Aorta (tissue), 5 donors: ENCODE measurements at places on chromosomes 3 and 15. TPM values are rescaled to one million over a fixed set of nuclear protein-coding genes. Genes with fewer than 3 reads are reported as not detected.

DNA sequence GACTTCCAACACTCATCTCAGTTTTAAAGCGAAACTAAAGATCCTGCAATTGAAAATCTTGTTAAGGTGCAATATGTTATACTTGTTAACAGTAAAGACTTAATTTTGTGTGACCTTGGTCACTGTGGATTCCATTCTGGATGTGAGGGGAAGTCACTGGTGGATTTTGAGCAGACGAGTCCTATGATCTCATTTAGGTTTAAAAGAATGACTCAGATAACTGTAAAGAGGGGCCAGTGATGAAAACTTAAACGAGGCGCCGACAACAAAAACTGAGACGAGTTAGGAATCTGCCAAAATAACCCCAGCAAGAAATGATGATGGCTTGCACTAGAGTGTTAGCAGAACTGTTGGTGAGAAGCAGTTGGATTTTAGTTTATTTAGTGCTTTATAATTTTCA lies 56.5 kb downstream of the LRRC28 start:
- H3K36me3 ChIP-seq: no peaks in the 10 kb centered on the region
- peak overlapping the region; percentile 68 for H3K27ac ChIP-seq

DNA sequence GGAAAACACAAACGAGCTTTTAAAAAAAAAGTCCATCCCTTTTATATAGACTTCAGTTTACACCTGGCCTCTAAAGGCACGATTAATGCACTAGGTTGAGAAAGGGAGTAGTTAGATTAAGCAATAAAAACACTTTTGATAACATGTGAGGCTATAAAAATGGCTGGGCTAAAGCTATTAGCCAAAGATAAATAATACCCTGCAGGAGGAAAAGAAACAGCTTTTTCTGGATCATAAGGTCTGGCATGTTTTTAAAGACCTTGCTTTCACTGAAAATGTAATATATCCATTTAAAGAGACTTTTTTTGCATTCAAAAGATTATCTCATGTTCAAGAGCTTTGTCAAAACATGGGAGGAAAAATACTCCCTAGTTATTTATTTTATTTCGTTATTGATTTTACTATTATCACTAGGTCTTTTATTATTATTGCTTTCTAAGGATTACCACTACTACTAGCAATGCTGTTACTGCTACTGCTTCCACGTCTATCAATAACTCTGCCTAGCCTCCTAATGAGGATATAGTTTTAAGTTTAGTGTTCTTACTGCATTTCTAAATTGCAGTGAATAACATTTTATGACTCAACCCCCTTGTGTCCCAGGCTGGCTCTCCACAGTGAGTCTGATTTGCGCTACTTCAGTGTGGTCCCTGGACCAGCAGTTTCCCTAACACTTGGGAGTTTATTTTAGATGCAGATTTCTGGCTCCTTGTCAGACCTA lies 93.4 kb downstream of the THRB start:
- H3K36me3 ChIP-seq: no peaks in the 10 kb centered on the region
- H3K4me3 ChIP-seq: no peak overlapping the region
- peak; percentile 42 for DNase-seq
- peaks cover 4% of the 10 kb centered on the region for H3K4me1 ChIP-seq
- no peaks in the 10 kb centered on the region for H3K27me3 ChIP-seq

FOXB1 gene
- not detected for total RNA-seq

GRCh38 chr3:163785693-163786092 lies 1292.6 kb downstream of the SI start:
- no peak for DNase-seq
- no peaks in the 10 kb centered on the region for H3K36me3 ChIP-seq
- H3K27me3 ChIP-seq: no peaks in the 10 kb centered on the region

DNA sequence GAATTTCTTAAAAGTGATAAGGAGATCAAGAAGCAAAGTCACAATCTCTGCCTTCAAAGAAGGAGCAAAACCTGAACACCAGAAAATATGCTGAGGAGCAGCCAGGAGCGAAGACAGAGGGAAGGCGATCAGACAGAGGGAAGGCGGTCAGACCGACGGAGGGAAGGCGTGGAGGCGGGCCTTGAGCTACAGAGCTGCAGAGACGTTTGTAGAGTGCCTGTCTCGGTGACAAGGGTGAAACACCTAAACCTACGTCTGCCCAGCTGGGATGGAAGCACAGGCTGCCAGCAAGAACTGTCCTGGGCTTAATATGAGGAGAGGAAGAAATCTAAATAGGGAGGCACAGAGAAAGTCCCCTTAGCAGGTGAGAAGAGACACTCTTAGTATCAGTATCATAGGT lies 476.0 kb downstream of the OCA2 start:
- H3K27me3 ChIP-seq: no peaks in the 10 kb centered on the region
- no peak for DNase-seq
- no peak overlapping the region for H3K4me3 ChIP-seq
- no peak overlapping the region for H3K27ac ChIP-seq
- no peaks in the 10 kb centered on the region for H3K36me3 ChIP-seq

- no peaks in the 10 kb centered on the region for H3K36me3 ChIP-seq
- no peak for DNase-seq
- H3K4me3 ChIP-seq: no peak overlapping the region
- H3K27ac ChIP-seq: peak overlapping the region; percentile 67
- H3K4me1 ChIP-seq: no peaks in the 10 kb centered on the region
- H3K27me3 ChIP-seq: no peaks in the 10 kb centered on the region
Observed at GRCh38 chr3:70076396-70076795, 76.9 kb downstream of the SAMMSON start.

- no peak overlapping the region for H3K27ac ChIP-seq
- no peak overlapping the region for H3K4me3 ChIP-seq
- no peak for DNase-seq
- no peaks in the 10 kb centered on the region for H3K27me3 ChIP-seq
Observed at GRCh38 chr3:7787871-7788828, 713.5 kb upstream of the LMCD1 start.

PRKAR2A gene
- 59.6 TPM for total RNA-seq

PAK6 gene
- total RNA-seq: 0.81 TPM

DNA sequence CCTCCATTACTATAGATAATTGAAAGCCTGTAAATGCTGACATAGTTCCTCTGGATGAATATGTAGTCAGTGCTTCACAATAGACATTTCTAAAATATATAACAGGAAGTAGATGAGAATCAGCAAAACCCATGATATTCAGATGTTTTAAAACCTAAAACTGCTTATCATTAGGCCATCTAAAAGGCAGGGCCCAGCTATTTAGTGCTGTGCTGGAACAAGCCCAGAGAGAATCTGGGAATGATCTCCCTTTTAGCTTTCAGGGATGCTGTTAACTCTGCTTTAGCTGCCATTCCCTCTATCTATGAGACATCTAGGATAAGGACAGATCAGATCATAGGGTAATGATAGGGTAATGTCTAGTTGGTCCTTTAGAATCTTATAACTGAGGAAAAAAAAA lies 106.8 kb downstream of the SLMAP start:
- no peaks in the 10 kb centered on the region for H3K27me3 ChIP-seq
- H3K27ac ChIP-seq: no peak overlapping the region
- DNase-seq: no peak
- no peak overlapping the region for H3K4me3 ChIP-seq
- no peaks in the 10 kb centered on the region for H3K4me1 ChIP-seq

SAXO2 gene
- 5.1 TPM for total RNA-seq

DNA sequence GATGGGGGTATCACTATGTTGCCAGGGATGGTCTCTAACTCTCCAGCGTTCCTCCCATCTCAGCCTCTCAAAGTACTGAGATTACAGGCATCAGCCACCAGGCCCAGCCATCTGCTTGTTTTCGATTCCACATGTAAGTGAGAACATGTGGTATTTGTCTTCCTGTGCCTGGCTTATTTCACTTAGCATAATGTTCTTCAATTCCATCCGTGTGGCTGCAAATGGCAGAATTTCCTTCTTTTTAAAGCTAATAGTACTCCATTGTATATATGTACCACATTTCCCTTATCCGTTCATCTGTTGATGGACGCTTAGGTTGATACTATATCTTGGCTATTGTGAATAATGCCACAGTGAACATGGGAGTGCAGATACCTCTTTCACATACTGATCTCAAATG lies 70.6 kb downstream of the ASB7 start:
- H3K27ac ChIP-seq: no peak overlapping the region
- no peaks in the 10 kb centered on the region for H3K27me3 ChIP-seq
- no peaks in the 10 kb centered on the region for H3K4me1 ChIP-seq
- DNase-seq: no peak

GRCh38 chr3:58173669-58174398 lies 36.9 kb downstream of the DNASE1L3 start:
- no peak overlapping the region for H3K4me3 ChIP-seq
- no peaks in the 10 kb centered on the region for H3K27me3 ChIP-seq
- no peak for DNase-seq
- peaks cover 5% of the 10 kb centered on the region for H3K36me3 ChIP-seq

DNA sequence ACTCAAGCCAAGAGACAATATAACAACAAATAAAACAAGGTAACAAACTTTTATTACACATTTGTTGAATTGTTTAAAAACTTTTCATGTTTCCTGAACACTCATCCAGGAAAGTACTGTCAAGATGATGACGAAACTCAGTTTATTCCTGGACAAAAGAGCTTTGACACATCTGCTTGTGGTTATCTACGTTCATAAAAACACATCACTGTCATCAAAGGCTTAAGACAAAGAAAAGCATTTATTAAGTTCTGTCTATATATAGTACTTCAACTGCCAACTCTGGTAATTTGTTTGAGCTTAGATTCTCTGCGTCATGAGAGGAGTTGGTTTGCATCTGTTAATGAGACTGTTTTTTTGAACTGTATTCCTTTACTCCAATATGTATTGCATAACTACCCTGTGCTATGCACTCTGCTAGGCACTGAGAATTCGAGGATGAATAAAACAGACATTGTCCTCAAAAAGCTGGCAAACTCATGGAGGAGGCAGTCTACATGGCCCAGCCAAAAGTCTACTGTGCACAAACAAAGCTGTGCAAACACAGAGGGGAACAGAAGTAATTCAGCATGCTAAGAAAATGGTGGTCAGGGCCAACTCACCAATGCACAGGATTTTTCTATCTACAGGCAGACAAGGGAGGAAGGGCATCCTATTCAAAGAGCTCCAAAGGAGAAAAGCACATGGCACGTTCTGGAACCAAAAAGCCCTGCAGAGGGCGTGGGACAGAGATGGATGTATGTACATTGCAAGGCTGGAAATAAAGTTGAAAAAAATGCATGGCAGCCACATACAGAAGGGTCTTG lies 21.5 kb downstream of the PLD1 start:
- no peak overlapping the region for H3K27ac ChIP-seq
- DNase-seq: no peak
- H3K27me3 ChIP-seq: no peaks in the 10 kb centered on the region
- no peak overlapping the region for H3K4me3 ChIP-seq
- peaks cover 1% of the 10 kb centered on the region for H3K36me3 ChIP-seq
- H3K4me1 ChIP-seq: peaks cover 2% of the 10 kb centered on the region

DNA sequence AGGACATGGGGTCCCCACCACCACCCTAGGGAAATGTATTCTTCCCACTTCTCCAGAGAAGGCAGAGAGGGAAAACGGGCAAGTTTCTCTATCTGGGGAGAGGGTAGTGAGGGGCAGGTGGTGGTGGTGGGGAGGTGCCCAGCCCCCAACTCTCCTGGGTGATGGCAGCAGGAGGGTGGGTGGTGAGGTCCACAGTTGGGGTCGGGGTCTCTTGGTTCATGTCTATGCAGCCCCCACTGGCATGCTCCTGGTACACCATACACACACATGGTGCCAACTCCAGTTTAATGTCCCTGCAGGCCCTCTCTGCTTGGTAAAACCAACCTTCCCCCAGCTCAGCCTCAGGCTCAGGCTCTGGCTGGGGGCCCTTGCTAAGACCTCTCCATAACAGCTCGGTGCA lies 254.5 kb upstream of the LYSMD4 start:
- H3K4me1 ChIP-seq: no peaks in the 10 kb centered on the region
- peak; percentile 62 for DNase-seq
- no peak overlapping the region for H3K4me3 ChIP-seq
- H3K36me3 ChIP-seq: no peaks in the 10 kb centered on the region
- no peak overlapping the region for H3K27ac ChIP-seq

LACTB gene
- total RNA-seq: 12.6 TPM
